Uterus (tissue), 4 donors: ENCODE measurements at places on chromosomes 3 and 15. TPM values are rescaled to one million over a fixed set of nuclear protein-coding genes. Genes with fewer than 3 reads are reported as not detected.
A peak's percentile ranks its signal among the peaks of the same experiment; 100 is the strongest.

ARGFX gene
- total RNA-seq: not detected

GRCh38 chr3:175477651-175478224 is 618.6 kb downstream of the NAALADL2 start:
- DNase-seq: no peak

PSTPIP1 gene
- total RNA-seq: not detected

SERINC4 gene
- total RNA-seq: not detected

GRCh38 chr3:188503647-188504046 is 349.7 kb downstream of the LPP start:
- no peak for DNase-seq

NAALADL2 gene
- 218 TPM for total RNA-seq

SLC2A2 gene
- not detected for total RNA-seq

NMNAT3 gene
- total RNA-seq: 9.2 TPM

GRCh38 chr3:45656575-45657363 is 32.4 kb upstream of the SACM1L start:
- peak; percentile 93 for DNase-seq

GRCh38 chr3:66476852-66477381 is 23.9 kb downstream of the LRIG1 start:
- no peak for DNase-seq

DNA sequence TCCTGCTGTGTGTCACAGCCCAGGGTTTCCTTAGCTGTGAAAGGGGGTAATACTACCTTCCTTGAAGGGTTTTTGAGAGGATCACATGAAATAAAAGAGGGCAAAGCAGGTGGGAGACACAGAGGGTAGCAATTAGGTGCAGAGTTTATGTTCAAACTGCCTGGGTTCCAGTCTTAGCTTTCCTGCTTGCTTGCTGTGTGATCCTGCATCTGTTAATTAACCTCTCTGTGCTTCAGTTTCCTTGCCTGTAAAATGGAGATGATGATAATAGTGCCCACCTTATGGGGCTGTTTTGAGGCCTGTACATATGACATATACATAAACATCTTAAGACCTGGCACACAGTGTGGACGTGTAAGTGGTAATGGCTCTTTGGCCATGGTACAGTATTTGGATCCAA is 35.0 kb downstream of the SPSB4 start:
- DNase-seq: no peak

GRCh38 chr3:37694284-37694675 is 167.4 kb upstream of the CTDSPL start:
- no peak for DNase-seq

DNA sequence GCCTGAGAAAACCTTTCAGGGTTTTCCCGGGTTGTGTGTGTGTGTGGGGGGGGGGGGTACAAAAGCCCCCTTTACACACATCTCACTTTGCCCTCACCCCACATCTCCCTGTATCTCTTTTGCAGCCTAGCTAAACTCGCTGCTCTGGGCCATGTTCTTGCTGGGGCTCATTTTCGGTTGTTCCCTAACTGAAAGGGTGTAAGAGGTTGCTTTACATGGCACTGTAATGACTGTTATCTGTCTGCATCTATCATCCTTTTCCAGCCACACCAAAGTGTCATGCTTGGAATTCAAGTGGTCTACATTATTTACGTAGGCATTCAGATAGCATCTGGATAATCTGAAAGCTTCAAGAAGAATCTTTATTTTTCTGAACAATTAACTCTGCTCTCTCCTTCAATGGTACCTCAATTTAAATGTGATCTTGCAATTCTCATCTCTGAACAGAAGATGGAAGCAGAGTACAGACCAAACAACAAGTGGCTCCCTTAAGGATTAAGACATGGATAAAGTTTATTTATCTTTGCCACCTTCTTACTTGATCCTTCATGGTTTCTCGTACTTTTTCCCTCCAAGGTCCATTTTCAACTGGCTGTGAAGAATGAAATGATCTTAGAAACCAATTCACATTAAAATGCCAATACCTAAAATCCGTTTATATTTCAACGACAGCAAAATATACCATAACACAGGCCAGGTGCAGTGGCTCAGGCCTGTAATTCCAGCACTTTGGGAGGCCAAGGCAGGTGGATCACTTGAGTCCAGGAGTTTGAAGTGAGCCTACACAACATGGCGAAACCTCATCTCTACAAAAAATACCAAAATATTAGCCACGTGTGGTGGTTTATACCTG is 34.9 kb downstream of the DCLK3 start:
- no peak for DNase-seq

GRCh38 chr3:29291982-29292363 is 11.1 kb downstream of the RBMS3 start:
- DNase-seq: no peak

GRCh38 chr3:192921793-192922192 is 4.1 kb upstream of the MB21D2 start:
- no peak for DNase-seq

GRCh38 chr3:105360003-105360402 is 6.7 kb upstream of the ALCAM start:
- no peak for DNase-seq

KIF15 gene
- 3.2 TPM for total RNA-seq

GRCh38 chr15:55124616-55125015 is 72.1 kb downstream of the RSL24D1 start:
- no peak for DNase-seq

DNA sequence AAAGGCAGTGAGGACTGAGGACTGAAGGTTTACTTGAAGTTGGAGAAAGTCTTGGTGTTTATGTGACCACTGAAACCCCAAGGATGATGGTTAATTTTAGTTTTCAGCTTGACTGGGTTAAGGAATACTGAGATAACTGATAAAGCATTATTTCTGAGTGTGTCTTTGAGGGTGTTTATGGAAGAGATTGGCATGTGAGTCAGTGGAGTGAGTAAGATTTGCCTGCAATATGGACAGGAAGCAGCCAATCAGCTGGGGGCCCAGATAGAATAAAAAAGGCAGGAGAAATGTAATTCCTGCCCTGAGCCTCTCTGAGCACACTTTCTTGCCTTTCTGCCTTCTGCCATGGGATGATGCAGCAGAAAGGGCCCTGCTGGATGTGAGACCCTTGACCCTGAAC is 92.4 kb downstream of the KBTBD8 start:
- no peak for DNase-seq

C3orf20 gene
- total RNA-seq: 0.07 TPM

DNA sequence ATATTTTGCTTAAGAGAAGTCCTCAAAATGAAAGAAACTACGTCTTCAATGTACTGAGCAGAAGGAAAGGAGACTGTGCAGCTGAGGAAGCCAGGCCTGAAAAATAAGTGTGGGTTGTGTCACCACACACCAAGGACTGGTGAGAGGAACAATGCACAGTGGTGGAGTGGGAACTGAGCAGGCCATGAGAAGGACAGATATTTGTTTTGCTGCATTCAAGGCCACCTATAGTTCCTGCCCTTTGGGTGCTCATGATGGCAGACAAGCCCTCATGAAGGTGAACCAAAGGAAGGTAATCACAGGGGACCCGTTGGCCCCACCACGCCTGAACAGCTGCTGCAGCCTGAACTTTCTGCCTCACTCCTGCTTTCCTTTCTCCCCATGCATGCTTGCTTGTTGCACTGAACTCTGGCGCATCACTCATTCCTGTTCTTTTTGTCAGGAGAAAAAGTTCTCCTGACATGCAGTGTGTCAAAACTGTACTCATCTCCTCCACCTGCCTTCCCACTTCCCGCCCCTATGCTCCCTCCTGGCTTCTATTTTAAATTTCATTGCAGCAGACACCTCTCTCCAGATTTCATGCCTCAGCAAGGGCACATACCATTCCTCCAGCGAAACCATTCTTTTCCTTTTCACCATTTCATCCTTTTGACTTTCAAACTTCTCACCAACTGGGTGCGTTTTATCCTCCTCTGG is 2.2 kb upstream of the RNF7 start:
- no peak for DNase-seq

PLA2G4E gene
- not detected for total RNA-seq

DNA sequence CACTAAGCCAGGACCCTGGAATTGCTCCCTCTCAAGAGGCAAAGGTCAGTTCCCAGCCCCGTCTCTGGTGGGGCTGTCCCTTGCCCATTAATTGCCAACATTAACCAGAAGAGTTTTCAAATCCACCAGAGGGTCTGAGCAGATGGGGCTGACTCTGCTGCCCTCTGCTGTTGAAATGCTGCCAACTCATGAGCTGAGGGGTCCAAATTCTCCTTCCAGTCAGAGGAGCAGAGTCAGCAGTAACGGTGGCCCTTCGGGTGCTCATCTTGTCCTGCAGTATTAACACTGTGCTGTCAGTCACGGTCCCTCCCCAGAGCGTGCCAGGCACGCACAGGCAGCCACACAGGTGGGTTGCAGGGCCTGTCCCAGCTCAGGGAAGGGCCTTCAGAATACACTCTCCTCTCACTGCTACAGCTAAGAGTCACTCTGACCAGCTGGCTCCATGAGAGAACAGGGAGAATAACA is 10.7 kb upstream of the SPTBN5 start:
- peak; percentile 58 for DNase-seq

GRCh38 chr15:53522991-53523390 is 236.5 kb downstream of the WDR72 start:
- DNase-seq: no peak

DNA sequence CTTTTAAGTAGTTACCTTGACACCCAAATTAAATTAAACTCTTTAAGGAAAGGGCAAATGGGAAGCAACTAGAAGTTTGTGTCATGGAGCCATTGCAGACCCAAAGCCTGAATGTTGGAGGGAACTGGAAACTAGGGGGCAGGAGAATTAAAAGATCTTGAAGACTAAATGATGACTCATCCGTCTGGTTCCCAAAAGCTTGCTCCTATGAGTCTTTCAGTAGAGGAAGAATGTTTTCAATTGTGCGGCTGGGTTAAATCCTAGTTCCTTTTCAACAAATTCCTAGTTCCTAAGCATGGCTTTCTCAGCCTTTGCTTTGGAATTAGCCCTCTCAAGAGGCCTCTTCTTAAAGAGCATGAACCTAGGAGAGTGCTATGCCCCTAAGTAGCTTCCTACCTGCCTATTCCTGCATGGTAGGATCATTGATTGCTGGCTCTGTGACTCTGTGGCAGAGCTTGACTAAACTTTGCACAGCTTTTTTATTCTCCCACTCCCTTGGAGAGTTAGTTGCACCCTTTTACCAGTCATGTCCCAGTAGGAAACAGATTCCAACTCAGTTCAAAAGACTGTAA is 17.7 kb downstream of the CLEC3B start:
- peak; percentile 35 for DNase-seq

GRCh38 chr3:104687362-104687761 is 679.3 kb upstream of the ALCAM start:
- no peak for DNase-seq

DNA sequence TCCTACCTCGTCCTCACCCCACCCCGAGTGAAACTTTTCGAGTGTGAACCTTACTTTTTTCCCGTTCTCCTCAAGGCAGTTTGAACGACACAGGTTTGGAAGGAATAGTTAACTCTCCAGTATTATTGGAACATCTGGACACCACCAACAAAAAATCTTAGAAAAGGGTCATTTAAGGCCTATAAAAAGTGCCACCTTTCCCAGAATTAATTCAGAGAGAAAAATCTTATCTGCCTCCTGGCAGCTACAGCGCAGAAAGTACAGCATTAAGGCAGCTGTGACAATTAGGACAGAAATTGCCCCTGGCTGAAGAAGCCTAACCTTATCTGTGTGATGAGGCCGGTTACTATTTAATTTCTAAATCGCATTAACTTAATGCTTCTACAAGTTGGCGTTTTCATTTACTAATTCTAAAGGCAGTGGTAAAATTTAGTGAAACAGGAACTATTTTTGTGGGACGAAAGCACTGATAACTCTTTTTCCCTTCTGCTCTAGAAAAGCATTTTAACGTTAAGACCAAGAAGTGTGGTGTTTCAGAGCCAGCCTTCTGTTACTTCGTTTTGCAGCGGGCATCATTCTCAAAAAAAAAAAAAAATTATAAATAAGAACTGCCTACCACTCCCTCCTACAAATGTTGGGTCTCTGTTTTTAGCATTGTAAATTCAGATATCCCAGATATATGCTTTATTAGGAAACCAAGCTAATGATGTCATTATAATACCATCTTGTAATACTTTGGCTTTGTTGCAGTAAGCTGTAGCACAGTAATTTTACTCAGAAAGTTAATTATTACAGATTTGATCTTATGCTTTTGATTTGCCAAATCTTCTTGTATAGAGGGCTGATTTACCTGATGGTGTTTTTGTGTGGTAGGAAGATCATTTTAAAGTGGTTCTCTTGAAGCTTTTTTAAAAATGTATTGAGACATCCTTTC is 1.4 kb downstream of the ATP11B start:
- DNase-seq: no peak

GRCh38 chr3:72421786-72422185 is 426.5 kb downstream of the SHQ1 start:
- no peak for DNase-seq

- DNase-seq: no peak
Measured at GRCh38 chr3:133837487-133838295, 32.1 kb downstream of the SRPRB start.

KCNH8 gene
- not detected for total RNA-seq

GRCh38 chr3:69426291-69426966 is 40.5 kb upstream of the FRMD4B start:
- no peak for DNase-seq
